ENCODE measurements at places on chromosomes 16 and 17.

DNA sequence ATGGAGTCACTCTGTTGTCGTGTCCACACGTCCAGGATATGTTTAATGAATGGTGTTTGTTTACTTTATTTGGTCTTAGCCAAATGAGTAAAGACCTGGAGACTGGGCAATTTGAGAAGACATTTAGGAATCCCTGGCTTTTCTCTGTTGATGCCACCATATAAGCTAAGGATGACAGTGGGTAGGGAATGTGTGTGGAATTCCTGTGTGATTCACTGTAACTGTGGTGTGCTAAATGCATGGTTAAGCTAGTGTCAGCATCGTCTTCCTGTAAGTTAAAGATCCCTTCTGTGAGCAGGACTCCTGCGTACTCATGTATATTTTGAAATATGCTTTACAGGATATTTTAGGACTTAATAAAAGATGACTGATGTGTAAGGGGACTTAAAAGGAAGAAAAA lies 26.4 kb downstream of the GOSR1 start:
- no peak for DNase-seq

GRCh38 chr16:61128545-61129323 lies 907.5 kb downstream of the CDH8 start:
- no peak for DNase-seq

DNA sequence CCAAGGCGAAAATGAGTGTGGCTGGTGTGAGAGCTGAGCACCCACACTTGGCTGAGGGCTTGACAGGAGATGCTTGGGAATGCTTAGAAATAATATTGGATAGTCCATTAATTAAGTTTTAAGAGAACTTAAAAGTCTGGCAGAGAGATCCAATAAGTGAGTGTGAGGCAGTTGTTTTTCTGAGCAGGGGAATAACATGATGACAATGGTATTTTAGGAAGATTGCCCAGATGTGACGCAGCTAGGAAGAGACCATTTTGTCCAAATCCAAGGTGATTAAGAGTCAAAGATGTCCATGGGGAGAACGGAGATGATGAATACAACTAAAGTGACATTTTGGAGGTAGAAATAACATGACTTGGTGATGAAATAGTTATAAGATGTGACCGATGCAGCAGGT lies 102.8 kb upstream of the AXIN2 start:
- DNase-seq = no peak

DNA sequence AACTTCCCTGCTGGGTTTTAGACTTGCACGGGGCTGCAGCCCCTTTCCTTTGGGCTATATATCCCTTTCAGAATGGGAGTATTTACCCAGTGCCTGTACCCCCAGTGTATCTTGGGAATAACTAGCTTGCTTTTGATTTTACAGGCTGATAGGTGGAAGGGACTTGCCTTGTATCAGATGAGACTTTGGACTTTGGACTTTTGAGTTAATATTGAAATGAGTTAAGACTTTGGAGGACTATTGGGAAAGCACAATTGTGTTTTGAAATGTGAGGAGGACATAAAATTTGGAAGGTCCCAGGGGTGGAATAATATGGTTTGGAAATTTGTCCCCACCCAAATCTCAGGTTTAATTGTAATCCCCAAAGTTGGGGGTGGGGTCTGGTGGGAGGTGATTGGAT lies 393.8 kb upstream of the KIF2B start:
- DNase-seq = no peak

- peak; percentile 23 for DNase-seq
Observed at GRCh38 chr17:37506678-37507077, 17.0 kb downstream of the DUSP14 start.

DNA sequence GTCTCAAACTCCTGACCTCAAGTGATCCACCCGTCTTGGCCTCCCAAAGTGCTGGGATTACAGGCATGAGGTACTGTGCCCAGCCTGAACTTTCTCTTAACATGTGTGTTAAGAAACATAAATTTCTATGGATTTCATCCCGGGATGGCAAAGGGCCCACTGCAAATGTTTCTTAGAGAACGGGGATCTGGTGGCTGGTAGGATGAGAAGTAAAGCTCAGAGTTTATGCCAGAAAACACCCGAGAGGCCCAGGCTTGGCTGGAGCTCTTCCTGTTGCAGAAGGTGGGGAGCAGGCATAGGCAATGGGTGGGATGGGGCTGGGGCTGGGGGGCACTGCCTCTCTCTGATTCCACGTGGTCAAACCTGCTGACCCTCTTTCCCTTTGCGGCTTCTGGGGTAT lies 5.6 kb upstream of the CARHSP1 start:
- no peak for DNase-seq

DNA sequence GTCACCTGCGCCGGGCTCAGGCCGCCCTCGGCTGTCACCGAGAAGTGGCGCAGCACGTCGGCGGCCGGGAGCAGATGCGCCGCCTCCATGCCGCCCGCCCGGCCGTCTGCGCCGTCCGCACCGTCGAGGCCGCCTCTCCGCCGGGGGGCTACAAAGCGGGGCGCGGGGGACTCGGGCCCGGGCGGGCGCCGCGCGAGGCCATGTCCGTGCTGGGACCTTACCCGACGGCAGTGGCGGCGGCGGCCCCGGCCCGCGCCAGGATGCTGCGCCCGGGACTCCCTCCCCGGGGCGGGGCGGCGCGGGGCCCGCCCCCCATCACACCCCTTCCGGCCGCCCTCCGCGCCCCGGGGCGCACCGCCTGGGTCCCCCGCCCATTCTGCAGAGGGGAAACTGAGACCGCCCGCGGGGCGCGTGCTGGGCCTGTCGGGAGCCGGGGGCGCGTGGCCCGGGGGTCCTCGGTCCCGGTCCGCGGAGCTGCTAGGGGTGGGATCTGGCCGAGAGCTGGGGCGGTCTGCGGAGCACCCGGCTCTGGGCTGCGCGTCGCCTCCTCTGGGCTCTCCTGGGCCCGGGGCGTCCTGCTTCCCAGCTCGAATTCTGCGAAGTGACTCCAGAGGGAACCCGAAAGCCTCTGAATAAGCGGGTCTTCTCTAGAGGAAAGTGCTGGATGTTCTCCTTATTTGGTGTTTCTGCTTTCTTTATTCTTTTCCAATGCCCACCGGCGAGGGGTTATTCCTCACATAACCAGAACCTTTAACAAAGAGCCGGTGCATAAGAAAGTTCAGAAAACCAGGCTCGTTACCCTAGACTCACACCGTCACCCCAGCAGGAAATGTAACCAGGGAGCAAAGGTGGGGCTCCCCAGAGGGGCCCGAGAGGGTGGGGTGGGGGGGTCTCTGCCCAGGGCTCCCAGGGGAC lies at the start of gene ATP2A3:
ATP2A3 (minus strand) TSS at position 235 of the 915 bp plus-strand sequence; CDS start at position 89, 146 bp downstream.
- DNase-seq = no peak

DNA sequence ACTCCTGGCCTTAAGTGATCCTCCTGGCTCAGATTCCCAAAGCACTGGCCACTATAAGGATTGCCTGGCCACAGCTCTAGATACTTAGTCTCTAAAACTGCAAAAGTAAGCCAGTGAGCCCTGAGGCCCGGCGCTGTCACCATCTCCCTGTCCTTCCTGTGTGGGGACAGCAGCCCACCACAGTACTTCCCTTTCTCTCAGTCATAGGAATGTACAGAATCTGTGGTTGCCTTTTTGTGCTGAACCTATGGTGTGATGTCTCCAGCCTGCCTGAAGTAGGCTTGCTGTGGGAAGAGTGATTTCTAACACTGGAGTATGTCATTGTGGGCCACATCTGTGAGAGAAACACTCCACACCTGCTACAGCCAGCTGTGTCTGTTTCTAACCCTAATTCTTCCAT lies 24.7 kb downstream of the NTAN1 start:
- DNase-seq = no peak

DNA sequence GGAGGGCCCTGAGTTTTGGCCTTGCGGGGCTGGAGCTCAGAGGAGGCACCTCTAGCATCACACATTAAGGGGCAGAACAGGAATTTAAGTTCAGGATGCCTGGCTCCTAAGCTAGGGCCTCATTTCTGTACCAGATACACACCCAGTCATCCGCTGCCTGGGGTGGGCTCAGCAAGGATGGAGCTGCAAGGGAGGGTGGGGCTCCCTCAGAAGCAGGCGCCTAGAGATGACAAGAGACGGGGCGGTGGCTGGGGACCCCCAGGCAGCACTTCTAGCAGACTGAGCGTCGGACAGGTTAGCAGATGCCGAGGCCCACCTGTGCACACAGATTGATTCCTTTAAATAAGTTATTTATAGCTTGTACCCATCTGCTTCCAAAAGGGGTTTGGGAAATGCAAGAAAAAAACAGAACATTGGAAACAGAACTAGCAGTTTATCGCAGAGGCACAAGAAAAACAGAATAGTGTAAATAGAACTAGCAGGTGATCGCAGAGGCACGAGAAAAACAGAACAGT lies 47.6 kb upstream of the CBFA2T3 start:
- no peak for DNase-seq

Measured in HCT116 (cell line).